ENCODE measurements at places on chromosomes 12 and 14. TPM values are rescaled to one million over a fixed set of nuclear protein-coding genes. Genes with fewer than 3 reads are reported as not detected.

- H3K27me3 ChIP-seq, result peaks cover 27% of the 10 kb centered on the region
- H3K4me1 ChIP-seq, result peaks cover 31% of the 10 kb centered on the region
- no peak overlapping the region for H3K27ac ChIP-seq
- no peaks in the 10 kb centered on the region for H3K36me3 ChIP-seq
- H3K4me3 ChIP-seq, result peak overlapping the region; percentile 87
These were observed 1.3 kb downstream of the CHST11 start for GRCh38 chr12:104457746-104458693.

DNA sequence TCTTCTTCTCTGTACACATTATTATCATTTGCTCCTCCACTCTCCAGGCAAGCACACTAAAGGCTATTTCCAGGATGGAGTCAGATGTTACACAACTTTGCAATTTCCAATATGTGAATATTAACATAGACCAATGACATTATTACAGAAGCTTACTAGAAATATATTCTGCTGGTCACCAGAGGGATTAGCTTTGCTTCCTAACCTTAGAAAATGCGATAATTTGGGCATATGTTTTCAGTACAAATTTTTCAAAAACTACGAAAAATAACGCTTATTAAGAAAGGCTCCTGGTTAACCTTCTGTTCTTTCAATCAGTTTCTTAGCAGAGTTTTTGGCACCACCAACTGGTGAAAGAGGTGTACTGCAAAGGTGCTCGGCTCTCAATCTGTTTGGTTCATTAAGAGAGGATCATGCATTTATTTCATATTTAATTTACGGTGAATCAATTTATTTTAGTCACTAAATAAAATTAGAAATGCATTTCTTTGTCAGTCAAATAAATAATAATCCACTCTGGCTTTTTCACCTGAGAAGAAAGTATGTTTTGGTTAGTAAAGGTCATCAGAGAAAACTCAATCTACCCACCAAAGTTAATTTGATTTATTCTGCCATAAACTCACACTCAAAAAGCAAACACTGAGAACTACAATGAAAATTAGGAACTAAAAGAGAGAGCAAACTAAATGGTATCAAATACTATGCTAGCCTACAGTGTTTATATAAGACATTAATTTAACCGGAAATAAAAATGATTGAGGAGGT, 39.2 kb downstream of the EFCAB11 start:
- H3K36me3 ChIP-seq, result no peaks in the 10 kb centered on the region
- no peak overlapping the region for H3K4me3 ChIP-seq
- DNase-seq, result peak; percentile 62
- H3K27me3 ChIP-seq, result no peaks in the 10 kb centered on the region
- peaks cover 9% of the 10 kb centered on the region for H3K4me1 ChIP-seq
- no peak overlapping the region for H3K27ac ChIP-seq

LARP4 gene
- 88.4 TPM for total RNA-seq

GRCh38 chr14:104499784-104500760, 79.5 kb upstream of the C14orf180 start:
- H3K4me3 ChIP-seq, result no peak overlapping the region
- no peaks in the 10 kb centered on the region for H3K4me1 ChIP-seq
- H3K36me3 ChIP-seq, result no peaks in the 10 kb centered on the region
- no peak for DNase-seq
- no peaks in the 10 kb centered on the region for H3K27me3 ChIP-seq
- H3K27ac ChIP-seq, result no peak overlapping the region

- no peak overlapping the region for H3K4me3 ChIP-seq
- H3K27ac ChIP-seq, result no peak overlapping the region
- H3K36me3 ChIP-seq, result no peaks in the 10 kb centered on the region
- H3K4me1 ChIP-seq, result peaks cover 8% of the 10 kb centered on the region
- no peak for DNase-seq
- no peaks in the 10 kb centered on the region for H3K27me3 ChIP-seq
These were observed 115.8 kb downstream of the GCH1 start for GRCh38 chr14:54786838-54787237.

DNA sequence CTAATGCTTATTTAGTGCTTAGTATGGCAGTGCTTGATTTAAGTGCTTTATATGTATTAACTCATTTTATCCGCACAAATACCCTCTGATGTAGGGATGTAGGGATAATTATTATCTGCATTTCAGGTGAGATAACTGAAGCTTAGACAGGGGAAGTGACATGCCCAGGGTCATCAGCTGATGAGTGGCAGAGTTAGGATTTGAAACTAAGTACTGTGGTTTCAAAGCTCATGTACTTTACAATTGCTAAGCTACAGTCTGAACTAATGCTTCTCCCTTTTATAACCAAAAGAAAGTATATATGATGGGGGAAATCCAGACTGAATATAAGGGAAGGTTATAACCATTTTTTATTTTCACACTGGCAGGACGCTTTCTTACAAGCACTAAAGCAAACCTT, 229.6 kb upstream of the NAV3 start:
- no peak overlapping the region for H3K27ac ChIP-seq
- H3K27me3 ChIP-seq, result no peaks in the 10 kb centered on the region
- H3K4me1 ChIP-seq, result no peaks in the 10 kb centered on the region
- DNase-seq, result no peak

DNA sequence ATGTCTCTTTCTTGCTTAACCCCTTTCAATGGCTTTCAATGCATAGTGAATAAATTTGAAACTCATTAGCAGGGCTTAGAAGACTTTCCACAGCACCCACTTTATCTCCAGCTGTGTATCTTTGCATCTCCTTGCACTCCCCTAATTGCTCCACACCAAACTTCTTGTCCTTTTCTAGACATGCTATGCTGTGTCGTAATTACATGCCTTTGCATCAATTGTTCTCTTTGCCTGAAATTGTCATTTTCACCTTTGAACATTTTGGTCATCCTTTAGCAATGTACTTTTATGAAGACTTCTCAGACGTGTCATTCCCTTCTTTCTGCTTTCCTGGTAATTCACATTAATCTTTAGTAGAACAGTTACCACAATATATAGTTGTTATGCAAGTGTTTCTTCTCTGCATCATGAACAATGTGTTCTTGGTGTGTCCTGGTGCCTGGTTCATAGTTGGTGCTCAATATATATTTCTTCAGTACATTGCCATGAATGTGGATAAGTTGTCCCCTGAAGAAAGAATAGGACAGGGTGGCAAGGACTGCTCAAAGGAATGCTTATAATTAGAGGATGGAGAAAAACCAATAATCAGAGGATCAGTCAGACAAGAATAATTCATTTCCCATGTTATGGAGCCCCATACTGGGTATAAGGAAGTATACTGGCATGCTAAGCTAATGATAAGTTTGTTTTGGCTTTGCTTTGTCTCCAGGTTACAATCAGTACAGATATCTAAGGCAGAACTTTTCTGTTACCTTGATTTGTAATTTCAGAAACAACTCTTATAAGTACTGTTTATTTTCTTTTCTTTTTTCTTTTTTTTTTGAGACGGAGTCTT, 27.2 kb downstream of the ARF6 start:
- no peak for DNase-seq
- no peaks in the 10 kb centered on the region for H3K27me3 ChIP-seq
- H3K27ac ChIP-seq, result no peak overlapping the region
- H3K4me1 ChIP-seq, result no peaks in the 10 kb centered on the region
- H3K36me3 ChIP-seq, result no peaks in the 10 kb centered on the region

- H3K4me1 ChIP-seq, result no peaks in the 10 kb centered on the region
- DNase-seq, result no peak
- H3K36me3 ChIP-seq, result no peaks in the 10 kb centered on the region
- no peaks in the 10 kb centered on the region for H3K27me3 ChIP-seq
These were observed 7.8 kb downstream of the PPTC7 start for GRCh38 chr12:110575326-110575725.

DNA sequence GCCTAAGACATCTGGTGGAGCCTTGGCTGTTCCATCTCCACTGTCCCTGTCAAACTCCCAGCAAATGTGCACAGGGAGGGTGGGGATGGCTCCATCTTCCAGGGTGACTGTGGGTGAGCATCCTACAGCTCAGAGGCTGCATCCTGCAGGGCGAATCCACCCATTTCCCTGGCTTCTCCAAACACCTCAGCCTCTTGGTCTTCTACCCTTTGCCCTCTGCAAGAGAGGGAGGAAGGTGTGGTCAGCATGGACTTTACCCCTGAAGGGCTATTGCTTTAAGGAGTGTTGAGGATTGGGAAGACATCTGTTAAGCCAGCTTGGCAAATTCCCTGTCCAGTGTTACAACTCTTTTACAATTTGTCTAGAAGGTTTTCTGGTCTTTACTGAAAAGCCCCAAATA, 23.1 kb upstream of the DGLUCY start:
- H3K4me3 ChIP-seq, result no peak overlapping the region
- H3K27me3 ChIP-seq, result no peaks in the 10 kb centered on the region
- H3K27ac ChIP-seq, result no peak overlapping the region
- H3K4me1 ChIP-seq, result no peaks in the 10 kb centered on the region
- DNase-seq, result no peak

DNA sequence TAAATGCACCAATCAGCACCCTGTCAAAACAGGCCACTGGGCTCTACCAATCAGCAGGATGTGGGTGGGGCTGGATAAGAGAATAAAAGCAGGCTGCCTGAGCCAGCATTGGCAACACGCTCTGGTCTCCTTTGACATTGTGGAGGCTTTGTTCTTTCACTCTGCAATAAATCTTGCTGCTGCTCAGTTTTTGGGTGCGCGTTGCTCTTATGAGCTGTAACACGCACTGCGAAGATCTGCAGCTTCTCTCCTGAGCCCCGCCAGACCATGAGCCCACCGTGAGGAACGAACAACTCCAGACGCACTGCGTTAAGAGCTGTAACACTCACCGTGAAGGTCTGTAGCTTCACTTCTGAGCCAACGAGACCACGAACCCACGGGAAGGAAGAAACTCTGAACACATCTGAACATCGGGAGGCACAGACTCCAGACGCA, 8.4 kb upstream of the PIANP start:
- H3K27me3 ChIP-seq, result no peaks in the 10 kb centered on the region
- H3K4me1 ChIP-seq, result no peaks in the 10 kb centered on the region
- H3K4me3 ChIP-seq, result no peak overlapping the region
- H3K27ac ChIP-seq, result no peak overlapping the region

DNA sequence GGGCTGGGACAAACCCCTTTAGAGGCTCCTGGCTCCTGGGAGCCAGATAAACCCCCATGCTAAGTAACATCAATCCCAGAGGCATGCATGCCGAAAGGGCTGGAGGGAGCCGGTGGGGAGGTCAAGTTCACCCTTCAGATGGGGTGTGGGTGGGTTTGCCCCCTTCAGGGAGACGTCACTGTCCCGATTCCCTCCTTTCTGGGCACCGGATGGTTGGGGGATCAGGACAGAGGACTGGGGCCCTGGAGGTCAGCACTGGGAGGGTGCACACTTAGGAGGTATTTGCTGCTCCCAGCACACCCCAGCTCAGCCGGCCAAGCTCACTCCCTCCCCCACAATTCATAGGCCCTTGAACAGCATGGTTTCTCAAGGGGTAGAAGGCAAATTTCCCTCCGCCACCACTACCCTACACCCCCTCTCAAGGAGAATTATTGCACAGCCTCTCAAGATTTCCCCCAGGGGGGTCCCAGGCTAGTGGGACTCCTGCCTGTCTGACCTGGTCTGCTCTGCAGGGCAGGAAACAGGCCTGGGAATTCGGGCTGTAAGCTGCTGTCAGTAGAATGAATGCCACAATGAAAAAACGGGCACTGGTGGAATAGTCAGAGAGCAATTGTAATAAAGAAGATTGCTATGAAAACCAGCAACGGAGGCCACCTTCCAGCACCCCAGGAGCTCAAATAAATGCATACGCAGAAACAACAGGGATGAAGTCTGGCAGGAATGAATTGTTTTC, 63.5 kb downstream of the GALNT16 start:
- no peak overlapping the region for H3K27ac ChIP-seq
- no peak for DNase-seq
- H3K4me3 ChIP-seq, result no peak overlapping the region

TSHR gene
- not detected for total RNA-seq

- H3K4me1 ChIP-seq, result peaks cover 22% of the 10 kb centered on the region
- H3K4me3 ChIP-seq, result no peak overlapping the region
- no peak for DNase-seq
- no peak overlapping the region for H3K27ac ChIP-seq
These were observed 36.6 kb downstream of the CCNK start for GRCh38 chr14:99517643-99518381.

TMEM117 gene
- total RNA-seq, result 1.6 TPM

TMTC1 gene
- 16.1 TPM for total RNA-seq

PARP11 gene
- total RNA-seq, result 11.1 TPM

DNA sequence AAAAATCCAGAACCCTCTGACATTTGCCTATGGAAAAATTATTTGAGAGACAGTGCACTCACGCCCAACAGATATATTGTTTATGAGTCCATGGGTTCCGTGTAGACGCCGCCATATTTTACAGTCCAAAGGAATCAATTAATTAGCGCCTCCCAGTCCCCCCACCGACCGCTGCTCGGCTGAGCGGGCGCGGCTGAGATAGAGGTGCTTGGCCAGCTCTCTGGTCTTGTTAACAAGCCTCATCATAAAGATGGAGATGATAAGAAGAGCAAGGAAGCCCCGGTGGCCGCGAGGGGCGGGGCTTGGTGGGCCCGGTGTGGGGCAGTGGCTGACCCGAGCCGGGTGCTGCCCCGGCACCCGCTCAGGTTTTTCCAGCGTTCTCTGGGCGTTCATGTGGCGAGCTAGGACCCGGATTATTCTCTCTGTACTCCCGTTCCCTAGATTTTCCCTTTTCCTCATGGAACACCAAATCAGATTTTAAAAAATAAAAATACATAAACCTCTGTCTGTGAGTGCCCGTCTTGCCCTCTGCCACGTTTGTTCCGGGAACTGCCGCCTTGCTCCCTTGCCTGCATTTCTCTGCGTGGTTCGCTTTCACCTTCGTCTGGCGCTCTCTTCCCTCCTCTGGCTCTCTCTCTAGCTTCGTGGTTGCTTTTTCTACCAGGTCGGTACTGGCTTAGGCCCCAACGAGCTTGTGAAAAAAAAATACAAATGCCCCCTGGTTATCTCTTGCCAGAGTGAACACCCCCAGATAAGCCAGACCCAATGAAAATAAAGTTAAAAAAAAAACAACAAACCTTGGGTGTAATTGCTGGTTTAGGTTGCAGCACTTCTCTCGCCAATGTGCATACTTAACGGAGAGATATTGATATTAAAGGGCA, 9.0 kb downstream of the HOXC12 start:
- no peak overlapping the region for H3K4me3 ChIP-seq
- H3K4me1 ChIP-seq, result no peaks in the 10 kb centered on the region
- H3K27me3 ChIP-seq, result peaks cover 100% of the 10 kb centered on the region
- no peak overlapping the region for H3K27ac ChIP-seq
- no peaks in the 10 kb centered on the region for H3K36me3 ChIP-seq
